Lower leg skin (tissue), 4 donors: ENCODE measurements at places on chromosomes 16 and 17. TPM values are rescaled to one million over a fixed set of nuclear protein-coding genes. Genes with fewer than 3 reads are reported as not detected.

Gene DRC3
- total RNA-seq: 6.4 TPM

GRCh38 chr16:52101246-52101645 is 445.7 kb downstream of the TOX3 start:
- no peak for DNase-seq

Gene PHLPP2
- 2.0 TPM for total RNA-seq

DNA sequence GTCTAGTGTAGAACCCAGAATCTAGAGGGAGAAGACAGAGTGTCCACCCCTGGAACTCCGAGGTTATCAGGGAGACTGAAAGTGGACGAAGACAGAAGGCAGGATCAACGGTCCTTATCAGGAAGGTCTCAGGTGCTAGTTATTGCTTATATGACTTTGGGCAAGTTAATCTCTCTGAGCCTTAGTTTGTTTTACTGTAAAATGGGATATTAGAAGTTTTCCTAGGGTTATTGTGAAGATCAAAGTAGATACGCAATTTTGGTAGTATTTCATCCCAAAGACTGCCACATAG is 1.2 kb downstream of the RNF167 start:
- no peak for DNase-seq

Gene KRTAP4-6
- total RNA-seq: 54.3 TPM

- no peak for DNase-seq
Observed at GRCh38 chr16:26911436-26911835, 155.3 kb upstream of the C16orf82 start.

Gene MYLK3
- 0.86 TPM for total RNA-seq

GRCh38 chr17:45384789-45385262 is 47.8 kb downstream of the ARHGAP27 start:
- DNase-seq: no peak

Gene ADAD2
- not detected for total RNA-seq

DNA sequence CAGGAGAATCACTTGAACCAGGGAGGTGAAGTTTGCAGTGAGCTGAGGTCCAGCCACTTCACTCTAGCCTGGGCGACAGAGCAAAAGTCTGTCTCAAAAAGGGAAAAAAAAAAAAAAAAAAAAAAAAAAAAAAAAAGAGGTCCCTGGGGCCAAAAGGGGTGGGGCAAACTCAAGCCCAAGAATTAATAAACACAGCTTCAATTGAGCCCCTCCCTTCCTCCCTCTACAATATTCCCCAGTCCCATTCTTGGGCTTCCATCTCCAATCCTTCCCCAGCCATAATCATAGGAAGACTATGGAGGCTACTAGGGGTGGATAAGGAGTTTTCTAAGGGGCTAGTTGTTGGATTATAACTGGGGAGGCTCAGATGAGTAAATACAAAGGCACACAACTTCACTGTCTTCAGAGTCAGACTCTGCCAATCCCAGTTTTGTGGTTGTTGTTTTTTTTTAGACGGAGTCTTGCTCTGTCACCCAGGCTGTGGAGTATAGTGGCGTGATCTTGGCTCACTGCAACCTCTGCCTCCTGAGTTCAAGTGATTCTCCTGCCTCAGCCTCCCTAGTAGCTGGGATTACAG is 9.5 kb downstream of the CAVIN1 start:
- DNase-seq: no peak

DNA sequence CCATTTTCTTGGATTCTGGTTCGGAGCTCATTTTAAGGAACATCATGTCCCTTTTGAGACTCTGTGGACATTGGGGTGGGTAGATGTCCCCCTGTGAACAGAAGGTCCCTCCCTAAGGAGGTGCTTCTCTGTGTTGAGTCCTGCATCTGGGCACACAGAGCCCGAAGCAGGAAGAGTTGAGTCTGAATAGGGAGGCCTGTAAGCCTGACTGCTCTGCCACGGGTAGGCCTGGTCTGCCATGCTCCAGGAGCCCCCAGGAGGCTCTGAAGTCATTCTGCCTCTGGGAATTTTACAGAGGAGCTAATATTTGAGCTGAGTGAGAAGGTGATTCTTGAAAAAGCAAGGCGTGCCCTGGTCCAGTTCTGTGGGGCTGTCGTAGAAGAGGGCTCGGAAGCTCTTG is 50.6 kb downstream of the TENT4B start:
- no peak for DNase-seq

GRCh38 chr17:68033636-68034451 is 1.7 kb upstream of the KPNA2 start:
- DNase-seq: no peak

DNA sequence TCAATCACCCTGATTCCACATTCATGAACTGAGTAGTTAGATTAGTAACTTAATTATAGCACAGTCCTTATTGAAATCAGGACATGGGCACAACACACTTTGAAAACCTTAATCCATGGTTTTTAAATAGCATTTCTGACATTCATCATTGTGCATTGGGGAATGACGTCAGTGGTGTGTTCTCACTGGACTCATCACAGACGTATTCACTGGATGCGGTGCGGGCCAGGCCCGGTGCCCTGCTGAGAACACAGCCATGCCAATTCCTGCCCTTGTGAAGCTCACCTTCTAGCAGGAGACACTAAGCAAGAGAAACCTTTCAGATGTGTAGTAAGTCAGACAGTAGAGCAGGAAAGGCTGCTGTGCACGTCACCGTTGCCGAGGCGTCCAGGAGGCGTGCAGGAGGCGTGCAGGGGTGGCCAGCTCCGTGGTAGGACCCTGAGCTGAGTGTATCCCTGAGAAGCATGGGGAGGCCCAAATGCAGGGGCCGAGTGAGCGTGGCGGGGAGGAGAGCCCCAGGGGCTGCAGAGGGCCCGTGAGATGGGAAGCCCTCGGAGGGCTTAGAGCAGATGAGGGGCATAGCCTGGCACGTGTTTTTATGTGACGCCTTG is 12.9 kb downstream of the BANP start:
- DNase-seq: no peak

Gene ATAD5
- total RNA-seq: 1.3 TPM
